HuH-7 (cell line): ENCODE measurements at places on chromosomes 7 and 10.

- DNase-seq: peak; percentile 67
Observed at GRCh38 chr7:132380059-132380458, 196.2 kb downstream of the PLXNA4 start.

DNA sequence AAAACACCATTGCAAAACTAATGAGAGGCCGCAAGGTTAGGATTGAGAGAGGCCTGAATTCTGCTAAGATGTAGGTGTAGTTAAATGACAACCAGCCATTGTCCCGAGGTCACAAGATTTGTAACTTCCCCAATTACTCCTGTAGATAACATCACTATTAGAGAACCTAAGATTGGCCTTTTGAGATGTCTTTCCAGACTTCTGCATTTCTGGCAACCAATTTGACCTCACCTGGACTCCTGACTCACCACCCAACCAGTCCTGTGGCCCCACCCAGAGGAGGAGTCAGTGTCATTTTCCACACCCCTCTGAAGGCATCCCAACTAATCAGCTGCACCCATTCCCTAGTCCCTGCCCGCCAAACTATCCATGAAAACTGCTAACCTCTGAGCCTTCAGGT, 115.7 kb downstream of the PRKAG2 start:
- DNase-seq: no peak

DNA sequence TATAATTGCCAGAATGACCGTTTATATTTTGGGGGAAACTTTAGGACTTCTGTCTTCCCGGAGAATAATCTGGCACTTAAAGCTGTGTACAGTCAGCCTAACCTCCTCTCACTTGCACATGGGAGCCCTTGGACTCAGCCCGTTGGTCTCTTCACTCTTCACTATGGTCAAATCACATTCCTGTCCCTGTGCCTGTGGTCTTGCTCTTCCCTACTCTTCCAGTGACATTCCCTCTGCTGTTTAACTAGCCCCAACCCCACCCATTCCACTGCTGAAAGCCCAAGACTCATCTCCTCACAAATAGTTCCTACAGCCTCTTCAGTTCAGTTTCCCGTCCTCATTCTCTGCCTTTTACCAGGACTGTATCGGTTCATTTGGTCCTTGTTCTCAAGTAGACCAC, 135.0 kb downstream of the DYNC1I1 start:
- DNase-seq: no peak

- DNase-seq: no peak
Observed at GRCh38 chr7:44689427-44689826, 59.2 kb upstream of the ZMIZ2 start.

DNA sequence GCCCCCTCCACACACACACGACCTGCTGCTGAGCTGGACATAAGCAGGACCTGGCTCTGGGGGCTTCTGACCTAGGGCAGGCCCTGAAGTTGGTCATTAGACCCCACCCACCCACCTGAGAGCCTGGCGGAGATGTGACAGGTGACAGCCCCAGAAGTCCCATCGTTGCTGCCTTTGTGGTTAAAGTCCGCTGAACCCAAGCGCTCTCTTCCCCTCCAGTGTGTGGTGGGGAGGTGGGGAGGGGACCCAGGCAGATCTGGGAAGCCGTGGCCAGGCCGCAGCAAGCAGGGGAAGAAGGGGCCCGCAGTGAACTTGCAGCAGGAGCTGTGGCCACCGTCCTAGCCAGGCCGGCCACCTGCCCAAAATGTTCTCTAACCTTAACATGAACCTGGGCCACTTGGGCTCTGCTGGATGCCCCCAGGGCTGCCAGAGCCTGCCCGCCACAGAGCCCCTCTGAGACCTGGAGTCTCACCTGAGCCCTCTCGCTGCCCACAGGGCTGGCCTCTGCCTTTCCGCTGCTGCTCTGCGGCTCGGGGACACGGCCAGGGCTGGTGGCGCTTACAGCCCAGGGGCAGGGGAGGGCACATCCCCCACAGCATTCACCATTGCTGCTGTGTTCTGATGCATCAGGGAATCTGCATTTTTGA, 65.1 kb downstream of the LHPP start:
- no peak for DNase-seq

DNA sequence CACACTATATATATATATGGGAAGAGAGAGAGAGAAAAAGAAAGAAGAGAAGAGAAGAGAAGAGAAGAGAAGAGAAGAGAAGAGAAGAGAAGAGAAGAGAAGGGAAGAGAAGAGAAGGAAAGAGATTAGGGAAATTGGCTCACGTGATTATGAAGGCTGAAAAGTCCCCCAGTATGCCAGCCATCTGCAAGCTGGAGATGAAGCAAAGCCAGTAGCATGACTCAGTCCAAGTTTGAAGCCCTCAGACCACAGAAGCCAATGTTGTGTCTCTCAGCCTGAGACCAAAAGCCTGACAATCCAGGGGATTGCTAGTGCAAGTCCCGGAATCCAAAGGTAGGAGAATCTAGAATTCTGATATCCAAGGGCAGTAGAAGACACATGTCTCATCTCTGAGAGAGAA, 206.3 kb upstream of the PRSS1 start:
- DNase-seq: no peak
